Ureter (tissue), 1 donor: ENCODE measurements at places on chromosomes 3 and 15. TPM values are rescaled to one million over a fixed set of nuclear protein-coding genes. Genes with fewer than 3 reads are reported as not detected.
A peak's percentile ranks its signal among the peaks of the same experiment; 100 is the strongest.

DNA sequence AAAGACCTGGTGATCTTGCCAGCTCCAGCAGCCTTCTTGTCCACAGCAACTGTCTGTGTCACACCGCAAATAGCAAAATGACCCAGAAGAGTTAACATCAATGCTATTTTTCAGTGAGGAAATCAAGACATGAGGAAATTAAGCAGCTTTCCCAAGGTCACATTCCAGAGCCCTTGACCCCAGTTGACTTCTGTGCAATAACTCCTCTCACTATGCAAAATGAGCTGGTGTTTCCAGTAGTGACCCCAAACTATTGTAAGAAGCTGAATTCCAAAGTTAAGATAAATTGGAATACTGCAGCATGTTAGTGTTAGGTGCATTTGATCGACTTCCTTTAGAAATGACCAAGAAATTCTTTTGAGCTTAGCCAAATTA lies 172.8 kb upstream of the SNTN start:
- DNase-seq, result no peak

DNA sequence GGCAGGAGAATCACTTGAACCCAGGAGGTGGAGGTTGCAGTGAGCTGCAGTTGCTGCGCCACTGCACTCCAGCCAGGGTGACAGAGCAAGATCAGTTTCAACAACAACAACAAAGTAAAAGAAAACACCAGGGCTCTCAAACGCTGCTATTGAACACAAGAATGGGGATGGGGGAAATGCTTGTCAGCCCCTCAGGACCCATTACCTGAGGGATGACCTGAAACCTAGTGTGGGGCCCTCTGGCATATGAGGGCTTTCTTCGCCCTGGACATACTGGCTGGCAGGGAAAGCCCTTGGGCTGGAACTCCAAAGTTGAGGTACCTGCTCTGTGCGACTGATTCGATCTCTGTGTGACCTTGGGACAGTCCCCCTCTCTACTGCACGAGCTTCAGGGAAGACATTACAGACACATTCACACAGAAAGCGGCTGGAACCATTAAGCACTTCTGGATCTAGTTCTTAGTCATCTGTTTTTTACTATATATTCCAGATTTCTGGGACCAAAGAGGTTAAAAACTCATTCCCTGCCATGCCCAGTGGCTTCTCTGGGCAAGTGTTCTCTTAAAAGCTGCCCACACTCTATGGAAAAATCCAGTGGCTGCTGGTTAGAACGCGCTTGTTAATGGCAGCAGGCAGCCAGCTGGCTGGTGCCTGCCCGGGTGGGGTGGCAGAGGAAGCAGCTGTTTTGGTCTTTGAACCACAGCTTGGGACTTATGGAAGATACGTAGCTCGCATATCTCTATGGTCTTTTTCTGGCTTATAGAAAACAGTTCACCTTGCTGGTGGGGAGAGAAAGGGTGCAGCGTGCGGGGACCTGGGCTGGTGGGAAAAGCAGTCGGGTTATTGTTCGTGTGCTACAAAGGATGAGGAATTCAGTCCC lies 57.2 kb downstream of the ATP1B3 start:
- DNase-seq, result peak; percentile 7

Gene SLC28A2
- not detected for total RNA-seq

DNA sequence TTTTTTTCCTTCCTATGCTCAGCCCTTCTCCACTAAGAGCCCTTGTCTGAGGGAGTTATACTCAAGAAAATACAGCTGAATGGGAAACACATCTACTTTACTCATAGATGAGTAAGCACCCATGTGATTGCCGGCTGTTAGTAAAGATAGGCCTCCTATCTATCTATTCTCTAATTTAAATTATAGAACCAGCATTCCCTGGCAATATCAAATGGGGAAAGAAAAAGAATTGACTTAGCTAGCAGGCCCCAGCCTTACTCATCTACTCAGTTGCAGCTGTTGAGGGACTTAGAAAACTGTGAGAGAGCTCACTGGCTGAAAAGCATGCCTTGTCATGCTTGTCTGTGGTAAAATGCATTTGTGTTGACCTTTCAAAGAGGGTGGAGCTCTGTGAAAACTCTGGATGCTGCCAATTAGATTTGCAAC lies 116.9 kb upstream of the LRRFIP2 start:
- DNase-seq, result no peak

DNA sequence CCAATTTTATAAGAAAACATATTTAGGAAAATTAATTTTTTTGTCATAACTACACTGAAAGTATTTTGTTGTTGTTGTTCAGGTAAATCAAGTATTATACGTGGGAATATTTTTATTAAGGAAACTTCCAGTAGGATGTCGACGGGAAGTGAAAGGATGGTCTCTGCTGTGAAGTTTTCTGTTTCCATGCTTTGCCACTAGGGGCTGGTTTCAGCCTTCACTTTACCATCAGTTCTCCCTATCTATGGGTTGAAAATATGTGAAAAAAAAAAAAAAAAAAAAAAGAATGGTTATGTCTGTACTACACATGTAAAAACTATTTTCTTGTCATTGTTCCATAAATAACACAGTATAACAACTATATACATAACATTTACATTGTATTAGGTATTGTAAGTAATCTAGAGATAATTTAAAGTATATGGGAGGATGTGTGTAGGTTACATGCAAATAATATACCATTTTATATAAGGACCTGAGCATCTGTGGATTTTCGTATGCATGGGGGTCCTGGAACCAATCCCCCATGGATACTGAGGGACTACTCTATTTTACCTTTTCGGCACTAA lies 136.7 kb downstream of the SMAD6 start:
- DNase-seq, result no peak

- peak; percentile 58 for DNase-seq
Measured at GRCh38 chr3:158768361-158768787, 33.5 kb upstream of the MFSD1 start.

- DNase-seq, result no peak
Measured at GRCh38 chr15:52683580-52683979, 4.4 kb upstream of the ATOSA start.

Gene UROC1
- total RNA-seq, result not detected

GRCh38 chr15:43492673-43493601 lies at the start of gene TP53BP1:
Gene TP53BP1, minus strand, starts transcription at chr15:43493156. Its CDS starts 113 bp downstream, at chr15:43493043.
- DNase-seq, result peak; percentile 96

- DNase-seq, result no peak
Measured at GRCh38 chr15:70234256-70234905, 136.7 kb upstream of the TLE3 start.
